ENCODE measurements at places on chromosomes 2 and 18.

- DNase-seq: peak; percentile 66
These were observed 2.6 kb downstream of the ZNF521 start for GRCh38 chr18:25349131-25349925.

- peak; percentile 69 for DNase-seq
These were observed 103.3 kb upstream of the NCK2 start for GRCh38 chr2:105641389-105641811.

GRCh38 chr2:204010628-204011560 is 74.3 kb downstream of the ICOS start:
- peak; percentile 11 for DNase-seq

DNA sequence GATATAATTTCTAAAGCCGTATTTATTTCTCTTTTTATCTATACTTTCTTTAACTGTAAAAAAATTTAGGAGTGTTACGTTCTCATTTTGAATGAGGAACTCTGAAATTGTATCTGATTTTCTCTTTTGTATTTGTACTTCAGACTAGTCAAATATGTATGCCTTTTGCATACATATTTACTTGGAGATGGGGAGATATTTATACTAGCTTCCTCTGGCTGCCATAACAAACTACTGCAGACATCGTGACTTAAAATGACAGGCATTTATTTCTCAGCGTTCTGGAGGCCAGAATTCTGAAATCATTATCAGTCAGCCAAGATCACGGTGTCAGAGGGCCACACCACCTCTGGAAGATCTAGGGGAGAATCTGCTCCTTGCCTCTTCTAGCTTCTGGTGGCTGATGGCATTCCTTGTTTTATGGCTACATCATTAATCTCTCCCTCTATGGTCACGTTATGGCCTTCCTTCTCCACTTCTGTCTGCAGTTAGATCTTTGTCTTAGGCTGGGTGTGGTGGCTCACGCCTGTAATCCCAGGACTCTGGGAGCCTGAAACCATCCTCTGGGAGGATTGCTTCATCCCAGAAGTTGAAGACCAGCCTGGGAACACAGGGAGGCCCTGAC is 8.2 kb downstream of the LCLAT1 start:
- no peak for DNase-seq

DNA sequence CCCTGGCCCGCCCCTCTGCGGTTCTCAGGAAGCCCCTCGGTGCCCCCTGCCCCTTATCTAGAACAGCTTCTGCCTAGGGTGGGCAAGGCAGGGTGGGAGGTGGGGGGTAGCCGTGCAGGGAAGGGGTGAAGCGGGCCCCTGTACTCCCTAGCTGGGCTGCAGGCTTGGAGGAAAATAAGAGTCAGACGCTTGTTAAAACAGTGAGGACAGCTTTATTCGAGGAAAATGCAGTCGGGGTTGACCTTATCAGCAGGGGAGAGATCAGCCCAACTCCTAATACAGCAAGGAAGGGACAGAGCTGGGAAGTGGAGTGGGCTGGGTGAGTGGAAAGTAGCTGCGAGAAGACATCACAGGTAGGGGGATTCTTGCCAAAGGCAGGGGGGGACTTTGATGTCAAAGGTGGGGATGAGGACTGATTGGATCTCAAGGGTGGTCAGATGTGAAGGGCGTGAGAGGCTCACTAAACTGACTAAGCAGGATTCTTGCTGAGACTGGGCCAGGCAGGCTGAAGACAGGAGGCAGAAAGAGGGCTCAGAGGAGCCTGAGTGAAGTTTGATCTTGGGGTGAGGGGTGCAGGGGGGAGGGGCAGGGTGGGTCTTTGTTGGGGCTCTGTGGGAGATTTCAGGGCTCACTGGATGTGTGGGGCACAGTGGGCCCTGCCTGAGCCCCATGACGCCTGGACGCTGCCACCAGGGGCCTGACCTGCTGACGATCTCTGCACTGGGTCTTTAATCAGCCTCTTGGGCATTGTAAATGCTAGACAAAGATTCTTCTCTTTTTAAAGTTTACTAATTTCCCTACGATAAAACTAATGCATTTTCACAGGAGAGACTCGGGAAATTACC is 29.9 kb downstream of the HPCAL1 start:
- no peak for DNase-seq

DNA sequence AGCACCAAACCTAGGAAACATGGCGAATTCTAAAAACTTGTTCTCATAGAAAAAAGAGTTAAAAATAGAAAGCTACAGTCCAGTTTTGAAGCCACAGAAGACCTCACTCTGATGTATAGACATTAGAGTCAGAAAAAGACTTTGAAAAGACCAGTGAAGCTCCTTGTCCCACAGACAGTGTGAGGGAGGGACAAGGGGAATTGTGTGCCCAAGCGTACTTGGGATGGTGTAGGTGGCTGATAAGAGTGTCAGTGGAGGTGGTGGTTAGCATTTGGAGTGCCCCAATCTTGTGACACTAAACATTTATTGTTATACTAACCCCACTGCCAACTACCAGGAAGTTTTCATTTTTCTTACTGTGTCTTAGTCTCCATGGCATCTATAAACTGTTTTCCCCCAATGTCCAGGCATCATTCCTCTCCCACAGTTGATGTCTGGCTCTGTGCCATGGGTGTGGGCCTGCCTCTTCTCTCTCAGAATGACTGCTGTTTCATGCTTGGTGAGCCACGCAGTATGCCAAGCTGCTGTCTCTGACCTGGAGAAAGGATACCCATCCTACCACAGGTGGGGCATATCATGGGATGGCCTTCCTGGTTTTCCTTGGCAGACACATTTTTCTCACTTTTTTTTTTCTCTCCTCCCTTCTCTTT is 161.4 kb downstream of the RPIA start:
- DNase-seq: peak; percentile 59

GRCh38 chr2:85953476-85953875 is 64.7 kb upstream of the ST3GAL5 start:
- DNase-seq: peak; percentile 66

- DNase-seq: no peak
These were observed 10.2 kb downstream of the PREPL start for GRCh38 chr2:44351088-44351487.

- DNase-seq: no peak
These were observed 20.5 kb upstream of the HNMT start for GRCh38 chr2:137943678-137944347.

DNA sequence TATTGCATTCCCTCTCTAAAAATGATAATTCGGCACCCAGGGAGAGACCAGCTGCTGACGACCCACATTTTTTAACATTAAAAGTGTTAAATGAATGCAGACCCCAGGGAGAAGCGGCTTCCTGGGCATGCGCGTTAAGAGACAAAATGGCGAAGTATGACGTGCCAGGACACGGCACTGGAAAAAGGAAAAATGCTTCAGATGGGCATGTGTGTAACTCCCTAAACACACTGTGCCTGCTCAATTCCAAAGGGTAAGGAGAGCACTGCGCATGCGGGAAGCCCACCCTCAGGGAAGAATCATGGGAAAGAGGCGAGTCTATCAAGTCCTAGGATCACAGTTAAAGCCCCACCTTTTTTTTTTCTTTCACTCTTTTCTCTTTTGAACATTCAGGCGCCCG is 58.1 kb downstream of the CYP26B1 start:
- no peak for DNase-seq

DNA sequence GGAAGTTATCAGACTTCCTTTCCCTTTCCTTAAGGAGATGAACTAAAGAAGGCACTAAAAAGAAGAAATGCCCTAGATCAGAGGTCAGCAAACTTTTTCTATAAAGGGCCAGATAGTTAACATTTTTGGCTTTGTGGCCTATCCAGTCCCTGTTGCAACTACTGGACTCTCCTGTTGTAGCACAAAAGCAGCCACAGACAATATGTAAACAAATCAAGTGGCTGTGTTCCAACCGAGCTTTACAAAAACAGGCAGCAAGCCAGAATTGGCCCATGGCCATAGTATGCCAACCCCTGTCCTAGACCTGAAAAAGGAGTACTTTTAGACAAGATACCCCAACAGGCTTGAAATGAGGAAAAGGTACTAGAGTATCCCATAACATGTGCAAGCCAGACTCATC is 10.9 kb downstream of the NHEJ1 start:
- no peak for DNase-seq

GRCh38 chr18:10410472-10411308 is 43.7 kb upstream of the APCDD1 start:
- DNase-seq: no peak

DNA sequence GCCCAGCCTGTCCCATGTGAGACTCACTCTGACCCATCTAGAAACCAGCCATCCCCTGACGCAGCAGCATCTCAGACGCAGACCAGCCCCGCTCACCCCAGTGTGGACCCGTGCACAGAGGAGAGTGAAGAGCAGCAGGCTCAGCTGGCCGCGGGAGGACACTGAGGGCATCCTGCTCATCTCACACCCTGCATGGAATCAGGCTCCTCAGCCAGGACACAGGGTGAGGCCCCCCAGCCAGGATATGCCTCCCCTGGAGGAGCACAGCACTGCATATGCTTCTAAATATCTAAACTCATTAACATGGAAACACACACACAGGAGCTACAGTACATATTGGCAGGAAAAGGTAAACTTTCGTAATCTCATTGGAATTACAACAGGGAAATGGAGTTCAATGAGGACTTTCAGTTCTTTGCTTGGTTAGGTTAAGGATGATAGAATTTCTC is 34.4 kb downstream of the NEMP2 start:
- no peak for DNase-seq

- DNase-seq: peak; percentile 30
These were observed 68.4 kb upstream of the CTDP1 start for GRCh38 chr18:79611040-79611681.

DNA sequence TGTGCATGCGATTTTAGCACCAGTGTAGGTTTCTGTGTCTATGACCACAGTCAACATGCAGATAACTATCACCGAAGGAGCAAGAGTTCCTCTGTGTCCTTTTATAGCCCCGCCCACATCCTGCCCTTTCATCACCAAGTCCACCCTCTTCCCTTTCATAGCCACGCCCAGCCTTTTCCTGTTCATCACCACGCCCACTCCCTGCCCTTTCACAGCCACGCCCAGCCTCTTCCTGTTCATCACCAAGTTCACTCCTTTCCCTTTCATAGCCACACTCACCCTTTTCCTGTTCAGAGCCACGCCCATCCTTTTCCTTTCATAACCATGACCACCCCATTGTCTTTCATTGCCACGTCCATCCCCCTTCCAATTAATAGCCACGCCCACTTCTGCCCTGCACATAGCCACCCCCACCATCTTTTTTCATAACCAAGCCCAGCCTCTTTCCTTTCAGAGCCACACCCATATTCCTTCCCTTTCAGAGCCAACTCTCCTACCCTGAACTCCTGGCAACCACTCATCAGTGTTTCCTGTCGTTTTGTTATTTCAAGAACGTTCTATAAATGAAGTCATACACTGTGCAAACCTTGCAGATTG is 273.9 kb downstream of the MYT1L start:
- DNase-seq: peak; percentile 26

- no peak for DNase-seq
These were observed 159.9 kb downstream of the LAMA3 start for GRCh38 chr18:23849141-23849540.

- no peak for DNase-seq
These were observed 13.6 kb downstream of the DHRS9 start for GRCh38 chr2:169082995-169083394.
